Small intestine (tissue), 16 donors: ENCODE measurements at places on chromosomes 4 and X. TPM values are rescaled to one million over a fixed set of nuclear protein-coding genes. Genes with fewer than 3 reads are reported as not detected.

DAPP1 gene
- polyA plus RNA-seq: 1.8 TPM

AFAP1 gene
- polyA plus RNA-seq: 9.6 TPM

SMR3B gene
- not detected for polyA plus RNA-seq

DNA sequence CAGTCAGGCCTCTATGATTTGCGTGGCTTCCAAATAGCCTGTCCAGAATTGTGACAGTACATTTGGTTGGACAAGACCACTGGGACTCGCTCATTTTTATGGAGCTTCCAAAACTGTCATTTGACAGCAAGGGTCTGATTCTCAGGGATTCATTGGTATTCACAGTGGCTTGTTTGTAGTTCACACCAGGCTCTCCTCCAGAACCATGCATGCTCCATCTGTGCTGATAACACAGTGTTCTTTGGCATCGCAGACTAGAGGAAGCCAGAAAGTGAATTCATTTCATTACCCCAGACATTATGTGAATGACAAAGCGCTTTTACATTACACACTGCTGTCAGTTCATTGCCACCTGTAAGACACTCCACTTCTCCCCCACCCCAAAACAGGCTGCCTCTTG is 208.3 kb downstream of the ARHGAP10 start:
- no peak for DNase-seq

DNA sequence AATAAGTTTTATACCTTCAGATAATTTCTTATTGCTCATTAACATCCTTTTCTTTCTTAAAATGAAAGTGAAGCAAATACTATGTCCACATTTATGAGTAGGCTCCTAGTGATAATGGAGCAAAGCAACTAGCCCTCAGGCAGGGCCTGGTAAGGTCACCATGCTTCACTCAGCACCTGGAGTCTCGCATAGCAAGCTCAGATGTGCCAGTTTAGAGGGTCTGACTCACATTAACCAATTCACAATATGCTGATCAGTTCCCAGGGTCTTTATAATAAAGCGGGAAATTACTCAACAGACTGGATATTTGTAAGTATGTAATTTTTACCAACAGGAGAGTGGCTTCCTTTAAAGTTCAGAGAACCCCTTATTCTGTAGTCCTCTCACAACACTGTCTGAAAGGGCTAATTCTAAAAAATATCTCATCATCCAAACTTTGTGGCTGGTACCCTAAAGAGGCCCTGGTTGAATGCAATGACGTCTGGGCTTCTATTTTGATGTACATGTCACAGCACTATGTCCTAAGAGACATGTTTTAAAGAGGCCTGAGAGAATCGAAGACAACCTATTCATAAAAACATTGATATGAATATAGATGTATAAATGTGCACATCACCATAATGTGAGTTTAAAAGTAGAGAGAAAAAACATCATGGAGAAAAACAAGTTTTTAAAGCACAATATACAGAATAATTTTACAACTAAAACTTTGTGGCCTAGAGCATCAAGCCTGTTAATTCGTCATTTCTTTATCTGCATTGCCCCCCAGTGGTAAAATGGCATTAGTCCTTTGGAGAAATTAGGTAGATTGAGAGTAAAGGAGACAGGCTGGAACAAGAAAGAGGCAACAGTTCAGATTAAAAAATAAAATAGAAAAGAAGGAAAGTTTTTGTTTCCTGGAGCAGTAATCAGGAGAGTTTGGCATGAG is 44.3 kb downstream of the IL21 start:
- DNase-seq: peak; percentile 40
